HTR-8/SVneo (cell line): ENCODE measurements at places on chromosomes 16 and 17.

DNA sequence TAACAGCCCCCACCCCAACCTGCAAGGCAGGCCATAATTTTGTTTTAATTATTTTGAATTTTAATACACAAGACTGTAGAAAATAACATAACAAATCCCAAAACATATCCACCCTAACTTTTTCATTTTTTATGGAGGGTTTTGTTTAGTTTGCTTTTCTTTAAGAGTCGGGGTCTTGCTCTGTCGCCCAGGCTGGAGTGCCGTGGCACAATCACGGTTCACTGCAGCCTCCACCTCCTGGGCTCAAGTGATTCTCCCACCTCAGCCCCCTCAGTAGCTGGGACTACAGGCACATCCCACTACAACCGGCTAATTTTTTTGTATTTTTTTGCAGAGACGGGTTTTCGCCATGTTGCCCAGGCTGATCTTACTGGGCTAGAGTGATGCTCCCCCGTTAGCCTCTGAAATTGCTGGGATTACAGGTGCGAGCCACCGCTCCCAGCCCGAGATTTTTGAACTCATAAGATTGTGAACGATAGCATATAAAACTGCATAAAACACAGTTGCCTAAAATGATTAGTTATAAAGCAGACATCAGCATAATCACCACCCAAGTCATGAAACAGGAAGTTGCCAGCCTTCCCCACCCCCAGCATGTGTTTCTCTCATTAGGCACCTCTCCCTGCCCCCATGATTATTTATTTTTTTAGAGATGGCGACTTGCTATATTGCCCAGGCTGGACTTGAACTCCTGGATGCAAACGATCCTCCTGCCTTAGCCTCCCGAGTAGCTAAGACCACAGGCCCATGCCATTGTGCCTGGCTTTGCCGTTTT lies 13.6 kb upstream of the DOC2B start:
- DNase-seq, result no peak

DNA sequence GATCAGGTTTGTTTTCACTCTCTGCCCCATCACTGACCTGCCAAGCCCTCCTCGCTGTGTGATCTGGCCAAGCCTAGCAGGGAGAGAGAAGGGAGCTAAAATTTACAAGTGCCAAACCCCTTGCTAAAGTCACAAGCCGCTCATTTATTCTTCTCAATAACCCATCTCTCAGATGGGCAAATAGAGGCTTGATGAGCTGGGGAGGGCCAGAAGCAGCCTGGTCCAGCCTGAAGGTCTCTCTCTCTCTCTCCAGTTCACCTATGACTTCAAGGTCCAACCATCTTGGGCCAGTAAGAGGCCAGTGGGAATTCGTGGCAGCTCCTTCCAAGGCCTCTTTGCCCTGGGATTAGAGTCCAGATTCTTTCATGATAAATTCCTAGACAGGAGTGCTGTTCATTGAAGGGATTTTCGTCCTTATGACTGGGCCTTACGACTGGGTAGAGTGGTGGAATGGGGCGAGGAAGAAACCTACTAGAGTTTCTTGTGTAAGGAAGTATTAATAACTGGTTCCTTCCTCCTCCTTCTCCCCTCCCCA lies 3.4 kb downstream of the CA7 start:
- no peak for DNase-seq

DNA sequence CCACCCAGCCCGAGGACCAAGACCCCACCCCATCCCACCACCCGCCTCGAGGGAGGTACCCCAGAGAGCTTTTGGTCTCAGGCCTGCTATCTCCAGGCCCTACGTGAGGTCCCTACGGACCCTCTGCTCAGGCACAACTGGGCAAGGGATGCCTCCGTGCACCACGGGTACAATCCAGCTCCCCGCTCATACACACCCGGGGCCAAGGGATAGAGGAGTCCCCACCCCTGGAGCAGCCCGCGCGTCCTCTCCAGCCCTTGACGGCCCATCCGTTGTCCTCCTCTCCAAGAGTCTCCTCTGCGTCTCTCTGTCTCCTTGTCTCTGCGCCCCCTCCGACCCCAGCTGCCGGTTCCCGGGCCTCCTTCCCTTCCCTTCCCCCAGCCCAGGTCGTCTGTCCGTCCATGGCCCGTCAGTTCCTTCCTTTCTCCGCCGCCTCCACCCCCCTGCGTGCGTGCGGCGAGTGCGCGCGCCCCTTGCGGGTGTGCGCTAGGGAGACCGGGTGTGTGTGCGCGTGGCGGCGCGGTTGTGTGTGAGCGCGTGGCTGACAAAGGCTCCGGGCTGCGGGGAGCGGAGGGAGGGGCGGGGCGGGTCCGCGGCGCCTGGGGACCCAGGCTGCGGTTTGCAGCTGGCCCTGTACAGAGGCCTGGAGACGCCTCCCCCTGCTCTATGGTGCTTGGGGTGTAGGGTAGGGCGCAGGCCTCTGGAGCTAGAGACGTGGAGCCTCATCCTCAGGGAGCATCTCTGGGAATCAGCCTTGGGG lies 930 bp downstream of the SPNS2 start:
- no peak for DNase-seq

DNA sequence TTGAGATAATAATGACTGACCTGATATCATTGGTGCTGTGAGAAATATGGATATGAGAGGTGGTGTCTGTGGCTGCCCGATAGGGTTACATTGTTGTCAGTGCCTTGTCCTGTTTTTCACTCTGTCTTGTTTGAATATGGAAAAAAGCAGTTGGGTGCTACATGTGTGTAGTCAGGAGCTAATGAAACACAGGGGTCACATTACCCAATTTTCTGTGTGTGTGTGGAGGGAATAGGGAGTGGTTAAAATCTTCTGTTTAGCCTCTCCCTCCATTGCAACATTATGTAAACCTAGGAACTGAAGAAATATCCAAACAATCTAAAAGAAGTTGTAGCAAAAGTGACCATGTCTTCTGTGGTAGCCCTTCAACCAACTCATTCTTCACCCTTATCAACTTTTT lies 527.7 kb upstream of the SOX9 start:
- no peak for DNase-seq

DNA sequence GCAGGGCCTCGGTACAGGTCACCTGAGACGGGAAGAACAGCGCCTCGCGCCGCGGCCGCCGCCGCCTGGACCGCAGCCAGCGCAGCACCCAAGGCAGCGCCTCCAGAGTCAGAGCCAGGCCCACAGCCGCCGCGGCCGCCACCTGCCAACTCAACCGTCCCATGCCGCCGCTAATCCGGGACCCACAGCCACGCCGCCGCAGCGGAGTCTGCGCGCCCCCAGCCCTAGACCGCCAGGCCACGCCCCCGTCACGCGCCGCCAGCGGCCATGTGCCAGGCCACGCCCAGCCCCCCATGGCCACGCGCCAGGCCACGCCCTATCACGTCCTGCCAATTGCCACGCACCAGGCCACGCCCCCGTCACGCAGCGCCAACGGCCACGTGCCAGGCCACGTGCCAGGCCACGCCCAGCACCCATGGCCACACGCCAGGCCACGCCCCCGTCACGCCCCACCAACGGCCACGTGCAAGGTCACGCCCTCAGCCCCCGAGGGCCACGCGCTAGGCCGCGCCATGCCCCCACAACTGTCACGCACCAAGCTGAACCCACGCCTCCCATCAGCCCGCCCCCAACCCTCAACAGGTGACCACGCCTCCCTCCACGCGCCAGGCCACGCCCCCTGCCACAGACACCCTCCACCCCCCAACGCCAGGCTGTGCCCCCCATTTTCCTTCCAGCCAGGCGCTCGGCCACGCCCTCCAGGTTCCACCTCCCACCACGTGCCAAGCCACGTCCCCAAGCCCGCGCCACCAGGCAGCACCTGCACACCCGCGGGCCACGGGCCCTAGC lies at the start of gene PLD6:
PLD6 (minus strand) TSS at position 210 of the 789 bp plus-strand sequence; CDS start at position 163, 47 bp downstream.
- peak; percentile 77 for DNase-seq
